ENCODE measurements at places on chromosomes 7 and 10.

- peak; percentile 91 for DNase-seq
These were observed at the start of gene PRKRIP1 for GRCh38 chr7:102395873-102396709. Gene PRKRIP1 (plus strand): TSS chr7:102396363. CDS start chr7:102396412, 49 bp downstream.

DNA sequence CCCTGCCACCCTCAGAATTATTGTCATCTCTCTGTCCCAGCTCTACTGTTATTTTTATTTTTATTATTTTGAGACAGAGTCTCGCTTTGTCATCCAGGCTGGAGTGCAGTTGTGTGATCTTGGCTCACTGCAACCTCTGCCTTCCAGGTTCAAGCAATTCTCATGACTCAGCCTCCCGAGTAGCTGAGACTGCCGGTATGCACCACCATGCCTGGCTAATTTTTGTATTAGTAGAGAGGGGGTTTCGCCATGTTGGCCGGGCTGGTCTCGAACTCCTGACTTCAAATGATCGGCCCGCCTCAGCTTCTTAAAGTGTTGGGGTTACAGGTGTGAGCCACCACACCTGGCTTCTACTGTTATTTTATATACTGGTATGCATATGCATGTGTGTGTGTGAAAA, 11.0 kb downstream of the CALHM2 start:
- no peak for DNase-seq

GRCh38 chr7:158295966-158296797, 291.4 kb downstream of the PTPRN2 start:
- no peak for DNase-seq

GRCh38 chr10:90787393-90788198, 70.2 kb downstream of the HTR7 start:
- no peak for DNase-seq

GRCh38 chr10:119896061-119896655, 3.6 kb downstream of the SEC23IP start:
- no peak for DNase-seq

- DNase-seq, result no peak
These were observed 155.7 kb downstream of the AUTS2 start for GRCh38 chr7:69753981-69754380.

DNA sequence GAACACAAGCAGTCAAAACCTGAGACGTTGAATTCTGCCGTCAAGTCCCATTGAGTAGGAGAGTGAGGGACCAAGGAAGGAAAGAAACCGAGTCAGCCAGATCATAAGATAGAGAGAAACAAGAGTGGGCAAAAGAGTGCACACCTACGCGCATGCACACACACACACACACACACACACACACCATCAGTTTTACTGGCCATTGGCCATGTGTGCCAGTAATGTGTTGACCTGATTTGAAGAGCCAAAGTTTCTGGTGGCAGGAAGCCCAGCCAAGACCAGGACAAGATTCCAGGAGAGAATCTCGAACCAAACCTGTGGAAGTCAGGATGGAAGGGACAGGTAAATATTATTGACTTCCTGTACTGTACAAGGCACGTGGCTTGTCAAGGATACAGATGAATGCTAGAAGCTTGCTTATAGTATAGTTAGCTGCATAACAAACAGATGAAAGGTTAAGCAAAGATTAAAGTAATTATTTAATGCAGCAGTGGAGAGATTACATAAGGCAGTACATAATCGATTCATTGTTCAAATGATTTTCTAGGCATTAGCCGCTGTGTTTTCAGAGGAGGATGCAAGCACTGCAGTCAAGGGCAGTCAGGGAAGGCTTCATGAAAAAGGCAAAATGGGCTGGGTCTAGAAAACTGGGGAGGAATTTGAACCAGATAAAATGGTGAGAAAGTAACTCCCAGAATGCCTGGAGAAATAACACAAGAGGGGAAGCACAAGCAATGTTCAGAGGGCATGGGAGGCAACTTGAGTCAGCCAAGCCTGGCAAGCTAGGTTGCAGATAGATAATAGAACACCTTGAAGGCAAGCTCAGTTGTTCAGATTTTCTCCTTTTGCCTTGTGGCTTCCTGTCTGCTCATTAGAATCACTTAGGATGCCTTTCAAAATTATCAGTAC, 2.7 kb upstream of the HYCC1 start:
- no peak for DNase-seq

GRCh38 chr10:122224159-122224558, 46.9 kb upstream of the BTBD16 start:
- no peak for DNase-seq

DNA sequence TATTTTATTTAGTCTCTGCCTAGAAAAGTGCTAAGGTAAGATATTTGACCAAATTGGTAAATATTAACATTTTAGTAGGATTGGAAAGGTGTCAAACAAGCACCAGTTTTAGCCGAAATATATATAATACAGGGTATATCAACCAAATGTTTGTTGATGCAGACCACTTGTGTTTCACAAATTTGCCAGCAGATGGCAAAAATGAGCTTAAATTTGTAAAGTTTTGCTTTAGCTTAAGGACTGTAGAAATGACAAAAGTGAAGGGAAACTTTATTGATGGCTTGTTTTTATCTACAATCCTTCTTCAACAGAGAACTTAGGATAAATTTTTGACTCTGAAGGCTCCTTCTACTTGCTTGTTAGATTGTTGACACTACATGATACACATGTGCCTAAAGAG, 4.8 kb upstream of the POLR1F start:
- DNase-seq, result no peak

DNA sequence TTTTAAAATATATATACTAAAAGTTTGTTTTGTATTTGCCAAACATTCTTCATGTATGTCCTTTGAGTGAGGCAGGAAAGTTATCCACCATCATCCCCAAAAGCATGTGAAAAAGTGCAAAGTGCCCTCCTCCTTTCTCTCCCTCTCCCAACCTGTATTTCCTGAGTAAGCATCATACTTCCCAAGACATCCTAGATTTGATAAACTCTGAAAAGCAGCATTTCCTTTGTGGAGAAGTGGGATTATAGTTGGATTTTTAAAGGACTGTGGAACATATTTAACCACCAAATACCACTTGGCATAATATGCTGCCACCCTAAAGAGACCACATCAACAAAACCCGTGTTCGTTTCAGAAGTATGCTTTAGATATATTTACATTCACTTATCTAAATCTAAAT, 36.9 kb downstream of the NET1 start:
- DNase-seq, result no peak

GRCh38 chr10:74585231-74586087, 240.9 kb upstream of the KAT6B start:
- peak; percentile 29 for DNase-seq

DNA sequence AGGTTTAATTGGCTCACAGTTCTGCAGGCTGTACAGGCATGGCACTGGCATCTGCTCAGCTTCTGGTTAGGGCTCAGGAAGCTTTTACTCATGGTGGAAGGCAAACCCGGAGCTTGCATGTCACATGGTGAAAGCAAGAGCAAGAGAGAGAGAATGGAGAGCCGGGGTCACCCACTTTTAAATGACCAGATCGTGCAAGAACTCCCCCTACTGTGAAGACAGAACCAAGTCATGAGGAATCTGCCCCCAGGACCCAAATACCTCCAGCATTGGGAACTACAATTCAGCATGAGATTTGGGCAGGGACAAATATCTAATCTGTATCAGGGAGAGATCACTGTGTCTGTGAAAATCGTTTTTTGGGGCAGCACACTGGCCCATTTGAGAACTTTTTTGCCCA, 110.0 kb upstream of the MYO3A start:
- DNase-seq, result no peak

DNA sequence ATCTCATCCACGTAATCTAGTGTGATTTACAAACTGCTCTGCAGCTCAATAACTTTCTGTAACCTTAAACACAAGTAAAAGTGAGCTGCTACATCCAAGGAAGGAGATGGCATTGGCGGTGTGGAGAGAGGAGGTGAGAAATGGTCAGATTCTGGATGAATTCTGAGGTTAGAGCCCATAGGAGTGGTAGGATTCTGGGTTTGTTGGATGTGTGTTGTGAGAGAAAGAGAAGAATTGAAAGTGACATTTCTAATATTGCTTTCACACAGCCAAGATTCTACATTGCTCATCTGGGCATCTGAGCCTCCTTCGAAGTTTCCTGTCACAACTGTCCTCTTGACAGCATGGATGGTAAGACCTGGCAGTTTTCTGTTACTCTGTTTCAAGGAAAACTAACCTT, 2.5 kb downstream of the MCM10 start:
- DNase-seq, result no peak

- no peak for DNase-seq
These were observed 393.4 kb upstream of the NFE2L3 start for GRCh38 chr7:25758559-25758958.

DNA sequence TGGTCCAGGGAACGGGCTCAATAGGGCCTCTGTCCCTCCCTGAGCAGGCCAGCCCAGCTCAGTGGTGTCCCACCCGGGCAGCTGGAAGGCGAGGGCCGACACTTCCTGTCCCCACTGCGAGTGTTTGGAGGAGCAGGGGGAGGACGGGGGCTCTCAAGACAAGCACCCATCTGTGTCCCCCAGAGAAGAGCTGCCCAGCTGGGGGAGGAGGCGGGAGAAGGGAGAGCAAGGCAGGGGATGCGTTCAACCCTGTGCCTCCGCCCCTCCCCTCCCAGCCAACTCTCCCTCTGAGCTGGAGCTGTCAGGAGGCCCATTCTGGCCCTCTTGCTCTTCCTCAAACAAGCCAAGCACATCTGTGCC, 35.7 kb downstream of the ZCCHC24 start:
- no peak for DNase-seq

DNA sequence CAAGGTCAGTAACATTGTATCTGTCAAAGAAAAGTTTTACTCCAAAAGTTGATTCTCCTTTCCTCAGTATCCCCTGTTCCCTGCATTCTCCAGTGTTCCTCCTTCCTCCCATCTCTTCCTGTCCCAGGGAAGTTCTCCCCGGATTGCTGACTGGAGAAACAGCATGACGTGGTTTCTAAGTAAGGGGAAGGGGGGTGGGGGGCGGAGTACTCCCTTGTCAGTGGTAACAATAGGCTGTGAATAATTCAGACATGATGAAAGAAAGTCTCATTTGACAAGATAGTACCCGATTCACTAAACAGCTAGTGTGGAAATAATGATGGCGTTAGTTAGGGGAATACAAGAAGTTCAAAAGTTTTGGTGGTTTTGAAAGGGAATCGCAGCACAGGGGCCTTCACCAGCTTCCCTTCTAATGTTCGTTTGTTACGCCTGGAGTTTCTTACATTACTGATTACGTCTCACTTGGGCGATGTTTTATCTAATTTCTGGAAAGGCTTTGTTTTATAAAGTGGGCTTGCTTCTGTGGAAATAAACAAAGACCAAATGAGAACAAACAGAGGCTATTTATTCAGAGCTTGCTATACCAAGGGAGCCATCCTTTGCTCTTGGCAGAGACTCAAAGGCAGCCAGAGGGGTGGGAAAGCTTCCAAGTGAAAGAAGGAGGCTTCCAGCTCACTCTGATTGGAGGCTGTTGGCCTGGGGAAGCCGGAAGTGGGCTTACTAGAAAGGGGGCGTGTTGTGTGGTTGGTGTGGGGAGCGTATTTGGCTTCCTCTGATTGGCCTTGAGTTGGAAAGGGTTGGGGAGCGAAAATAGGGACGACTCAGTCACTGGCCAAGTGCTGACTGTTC, 453.7 kb downstream of the SDK1 start:
- no peak for DNase-seq

GRCh38 chr7:23017309-23017708, 3.4 kb upstream of the HYCC1 start:
- no peak for DNase-seq

- no peak for DNase-seq
These were observed 40.7 kb downstream of the LEP start for GRCh38 chr7:128281605-128282380.

- no peak for DNase-seq
These were observed 527 bp upstream of the BCAP29 start for GRCh38 chr7:107579554-107579884.

GRCh38 chr10:80509108-80509402, 28.6 kb upstream of the SH2D4B start:
- DNase-seq, result no peak

DNA sequence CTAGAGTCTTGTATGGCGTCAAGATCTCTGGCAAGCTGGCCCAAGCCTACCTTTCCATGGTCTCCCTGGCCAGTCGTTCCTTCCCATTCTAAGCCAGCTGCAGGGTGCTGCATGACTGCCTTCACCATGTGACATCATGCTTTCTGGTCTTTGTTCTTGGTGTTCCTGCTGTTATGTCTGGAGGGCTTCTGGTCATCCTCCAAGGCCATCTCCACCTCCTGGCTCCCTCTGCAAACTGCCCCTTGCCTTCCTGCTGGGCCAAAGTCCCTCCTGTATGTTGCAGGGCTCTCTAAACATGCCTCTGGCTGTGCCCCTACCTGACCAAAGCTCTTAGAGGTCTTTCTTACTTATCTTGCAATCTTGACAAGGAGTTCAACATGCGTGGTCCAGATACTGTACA, 44.4 kb upstream of the SHH start:
- no peak for DNase-seq

GRCh38 chr10:50480054-50481007, 143.4 kb downstream of the SGMS1 start:
- DNase-seq, result no peak

DNA sequence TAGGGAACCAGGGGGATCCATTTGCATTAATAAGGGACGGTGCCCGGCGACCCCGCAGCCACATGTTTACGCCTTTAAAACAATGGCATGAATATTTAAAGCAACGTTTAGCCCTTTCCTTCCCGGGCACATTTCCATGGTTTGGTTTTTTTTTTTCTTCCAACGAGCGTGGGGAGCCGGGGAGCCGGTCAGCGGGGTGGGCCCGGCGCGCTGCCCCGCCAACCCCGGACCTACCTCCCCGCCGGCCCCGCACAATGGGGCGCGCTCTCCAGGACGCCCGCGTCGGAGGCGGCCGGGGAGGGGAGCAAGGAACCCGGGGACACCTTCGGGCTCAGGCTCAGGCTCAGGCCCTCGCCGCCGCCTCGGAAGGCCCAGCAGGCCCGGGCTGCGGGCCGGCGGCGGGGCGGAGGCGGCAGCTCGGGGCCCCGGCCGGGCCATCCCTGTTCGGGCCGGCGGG, 1.0 kb downstream of the SEPHS1 start:
- no peak for DNase-seq

DNA sequence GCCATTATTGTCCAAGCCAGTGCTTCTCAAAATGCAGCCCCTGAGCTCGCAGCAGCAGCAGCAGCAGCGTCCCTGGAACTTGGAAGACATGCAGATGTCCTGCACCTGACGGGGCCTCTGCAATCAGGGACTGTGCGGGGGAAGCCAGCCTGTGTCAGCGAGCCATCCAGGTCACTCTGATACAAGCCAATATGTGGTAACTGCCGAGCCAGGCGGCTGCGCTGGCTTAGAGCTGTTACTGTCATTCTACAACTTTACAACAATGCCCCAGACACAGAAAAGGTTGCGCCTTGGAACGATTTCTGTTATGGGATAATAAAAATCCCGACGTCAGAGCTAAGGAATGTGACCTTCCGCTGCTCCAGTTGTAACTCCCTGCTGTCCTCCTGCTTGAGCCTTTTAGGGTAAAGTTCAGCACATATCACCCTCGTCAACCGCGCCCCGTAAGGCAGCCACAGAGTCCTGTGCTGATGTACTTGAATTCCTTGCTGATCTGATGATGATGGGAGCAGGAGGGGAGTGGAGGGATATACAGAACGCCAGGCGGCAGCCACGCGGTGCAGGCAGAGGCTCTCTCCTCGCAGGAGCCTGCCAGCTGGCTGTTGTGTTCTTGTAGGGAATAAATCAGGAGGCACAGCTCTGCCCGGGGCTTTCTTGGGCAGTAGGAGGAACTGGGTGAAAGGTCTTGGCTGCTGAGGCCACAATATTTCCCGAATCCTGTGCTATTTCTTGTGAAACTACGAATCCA, 20.0 kb upstream of the CRYGN start:
- no peak for DNase-seq

- no peak for DNase-seq
These were observed 819 bp downstream of the POLD2 start for GRCh38 chr7:44122529-44122928.

GRCh38 chr7:29281782-29282541, 87.4 kb downstream of the CHN2 start:
- DNase-seq, result no peak
